ENCODE measurements at places on chromosomes 2 and 18.

DNA sequence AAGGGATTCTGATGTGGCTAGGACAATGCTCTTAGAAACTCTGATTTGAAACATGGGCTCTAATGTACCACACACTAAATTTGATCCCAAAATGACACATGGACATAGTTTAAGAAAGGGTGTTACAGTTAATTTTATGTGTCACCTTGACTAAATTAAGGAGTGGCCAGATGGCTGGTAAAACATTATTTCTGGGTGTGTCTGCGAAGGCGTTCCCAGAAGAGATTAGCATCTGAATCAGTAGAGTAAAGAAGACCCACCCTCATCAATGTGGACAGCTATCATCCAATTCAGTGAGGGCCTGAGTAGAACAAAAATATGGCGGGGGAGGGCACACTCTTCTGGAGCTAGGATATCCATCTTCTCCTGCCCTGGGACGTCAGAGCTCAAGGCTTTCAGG lies 283.1 kb upstream of the CHAC2 start:
- no peak for DNase-seq
- H3K27me3 ChIP-seq = no peaks in the 10 kb centered on the region
- H3K4me3 ChIP-seq = no peak overlapping the region

GRCh38 chr2:15941481-15941850 lies 1.1 kb downstream of the MYCN start:
- H3K4me3 ChIP-seq = peak overlapping the region; percentile 16
- H3K36me3 ChIP-seq = peaks cover 2% of the 10 kb centered on the region
- H3K27me3 ChIP-seq = no peaks in the 10 kb centered on the region
- peak; percentile 60 for DNase-seq
- peaks cover 4% of the 10 kb centered on the region for H3K4me1 ChIP-seq

DNA sequence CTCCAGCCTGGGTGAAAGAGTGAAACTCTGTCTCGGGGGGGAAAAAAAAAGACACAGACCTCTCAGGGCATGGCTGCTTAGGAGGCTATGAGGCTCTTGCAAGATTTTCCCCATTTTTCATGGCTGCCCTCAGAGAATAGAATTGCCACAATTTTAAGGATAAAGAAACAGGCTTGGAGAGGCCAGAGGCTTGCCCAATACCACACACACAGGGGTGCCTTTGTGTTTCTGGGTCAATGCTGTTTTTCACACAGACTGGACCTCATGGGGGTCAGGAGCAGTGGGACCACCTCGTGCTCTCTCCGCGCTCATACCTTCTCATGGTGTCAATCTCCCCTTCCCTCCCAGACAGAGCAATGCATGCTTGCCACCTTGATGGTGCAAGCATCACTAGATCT lies 65.4 kb upstream of the ST3GAL5 start:
- H3K27me3 ChIP-seq = no peaks in the 10 kb centered on the region
- no peak for DNase-seq
- no peak overlapping the region for H3K27ac ChIP-seq
- H3K4me1 ChIP-seq = no peaks in the 10 kb centered on the region

- H3K27ac ChIP-seq = no peak overlapping the region
- H3K36me3 ChIP-seq = no peaks in the 10 kb centered on the region
- no peaks in the 10 kb centered on the region for H3K27me3 ChIP-seq
Measured at GRCh38 chr2:71578767-71579342, 125.5 kb downstream of the DYSF start.

DNA sequence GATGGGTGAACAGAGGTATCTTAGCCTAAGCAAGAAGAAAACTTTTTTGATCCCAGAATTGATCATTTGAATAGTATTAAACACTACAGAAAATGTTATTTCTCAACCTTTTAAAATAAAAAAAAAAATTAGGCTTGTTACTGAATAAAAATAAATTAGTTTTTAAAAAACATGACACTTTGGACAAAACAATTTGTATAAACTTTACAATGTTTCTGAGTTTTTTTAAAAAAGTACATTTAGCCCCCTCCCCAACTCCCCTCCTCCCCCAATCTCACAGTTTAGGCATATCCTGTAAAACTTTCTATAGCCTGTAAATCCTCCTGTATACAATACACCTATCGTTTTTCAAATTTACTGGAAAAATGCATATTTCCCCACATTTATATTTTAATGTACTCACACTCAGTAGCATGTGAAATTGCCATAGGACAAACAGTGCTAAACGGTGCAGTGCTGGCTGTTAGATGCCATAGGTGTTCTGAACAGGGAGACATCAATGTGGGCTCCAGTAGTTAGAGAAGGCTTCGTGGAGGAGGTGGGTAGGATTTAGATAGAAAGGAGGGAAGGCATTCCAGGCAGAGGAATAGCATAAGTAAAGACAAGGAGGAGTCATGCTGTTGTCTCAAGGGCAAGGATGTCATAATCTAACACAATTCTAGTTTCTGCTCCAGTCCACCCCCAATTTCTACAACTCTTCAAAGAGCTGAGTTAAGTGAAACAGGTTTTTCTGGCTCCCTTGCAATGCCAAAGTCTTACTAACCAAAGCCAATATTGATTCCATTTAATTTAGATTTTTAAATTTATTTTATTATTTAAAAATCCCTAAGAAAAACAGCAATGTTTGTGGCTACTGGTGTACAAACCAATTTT lies 50.9 kb downstream of the SP3 start:
- DNase-seq = no peak
- H3K36me3 ChIP-seq = peaks cover 12% of the 10 kb centered on the region
- H3K4me3 ChIP-seq = no peak overlapping the region
- no peak overlapping the region for H3K27ac ChIP-seq

GRCh38 chr2:191670076-191670475 lies 7.9 kb upstream of the NABP1 start:
- H3K4me1 ChIP-seq = no peaks in the 10 kb centered on the region
- H3K4me3 ChIP-seq = no peak overlapping the region
- no peak for DNase-seq

DNA sequence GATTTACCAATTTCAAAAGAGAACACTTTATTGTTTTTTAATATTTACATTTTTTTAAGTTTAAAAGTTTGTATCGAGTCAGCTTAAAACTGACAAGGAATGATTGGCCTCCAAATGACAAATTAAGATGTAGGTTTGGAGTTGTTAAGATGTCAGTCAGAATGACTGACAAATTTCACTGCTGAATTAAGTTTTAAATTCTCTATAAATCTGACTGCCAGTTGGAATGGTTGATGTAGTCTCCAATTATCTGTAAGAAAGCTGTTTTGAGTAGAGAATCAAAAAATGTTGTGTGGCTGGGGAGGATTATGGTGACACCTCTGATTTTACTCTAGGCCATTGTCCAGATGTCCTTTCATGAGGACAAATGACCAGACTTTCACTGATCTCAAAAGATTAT lies 165.3 kb upstream of the CDH20 start:
- no peaks in the 10 kb centered on the region for H3K27me3 ChIP-seq
- DNase-seq = no peak
- no peaks in the 10 kb centered on the region for H3K4me1 ChIP-seq
- no peak overlapping the region for H3K27ac ChIP-seq

- H3K27me3 ChIP-seq = no peaks in the 10 kb centered on the region
- no peaks in the 10 kb centered on the region for H3K4me1 ChIP-seq
- H3K4me3 ChIP-seq = no peak overlapping the region
- H3K27ac ChIP-seq = no peak overlapping the region
- no peak for DNase-seq
Measured at GRCh38 chr2:230947908-230948365, 22.9 kb upstream of the GPR55 start.

DNA sequence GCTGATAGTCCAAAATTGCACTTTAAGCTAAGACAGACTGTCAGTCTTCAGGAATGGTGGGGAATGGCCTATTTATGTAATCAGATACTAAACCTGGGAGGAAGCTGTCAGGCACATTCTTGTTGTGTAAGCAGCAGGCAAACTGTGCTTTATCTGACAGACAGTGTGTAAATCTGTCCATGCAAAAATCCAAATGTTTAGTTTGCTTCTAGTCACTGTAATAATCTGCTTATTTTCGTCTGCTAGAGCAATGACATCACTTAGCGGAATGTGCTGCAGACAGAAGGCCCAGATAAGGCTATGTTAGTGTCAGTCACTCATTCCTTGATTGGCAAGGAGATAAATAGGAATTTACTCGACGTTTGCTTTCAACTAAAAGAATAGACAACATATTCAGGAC lies 263.5 kb downstream of the ZNF407 start:
- no peak for DNase-seq
- H3K4me1 ChIP-seq = no peaks in the 10 kb centered on the region
- H3K27ac ChIP-seq = no peak overlapping the region
- H3K4me3 ChIP-seq = no peak overlapping the region
- H3K36me3 ChIP-seq = no peaks in the 10 kb centered on the region

GRCh38 chr2:120989512-120990441 lies 254.1 kb downstream of the GLI2 start:
- no peaks in the 10 kb centered on the region for H3K4me1 ChIP-seq
- H3K27ac ChIP-seq = no peak overlapping the region
- H3K36me3 ChIP-seq = no peaks in the 10 kb centered on the region
- DNase-seq = no peak
- H3K27me3 ChIP-seq = no peaks in the 10 kb centered on the region

DNA sequence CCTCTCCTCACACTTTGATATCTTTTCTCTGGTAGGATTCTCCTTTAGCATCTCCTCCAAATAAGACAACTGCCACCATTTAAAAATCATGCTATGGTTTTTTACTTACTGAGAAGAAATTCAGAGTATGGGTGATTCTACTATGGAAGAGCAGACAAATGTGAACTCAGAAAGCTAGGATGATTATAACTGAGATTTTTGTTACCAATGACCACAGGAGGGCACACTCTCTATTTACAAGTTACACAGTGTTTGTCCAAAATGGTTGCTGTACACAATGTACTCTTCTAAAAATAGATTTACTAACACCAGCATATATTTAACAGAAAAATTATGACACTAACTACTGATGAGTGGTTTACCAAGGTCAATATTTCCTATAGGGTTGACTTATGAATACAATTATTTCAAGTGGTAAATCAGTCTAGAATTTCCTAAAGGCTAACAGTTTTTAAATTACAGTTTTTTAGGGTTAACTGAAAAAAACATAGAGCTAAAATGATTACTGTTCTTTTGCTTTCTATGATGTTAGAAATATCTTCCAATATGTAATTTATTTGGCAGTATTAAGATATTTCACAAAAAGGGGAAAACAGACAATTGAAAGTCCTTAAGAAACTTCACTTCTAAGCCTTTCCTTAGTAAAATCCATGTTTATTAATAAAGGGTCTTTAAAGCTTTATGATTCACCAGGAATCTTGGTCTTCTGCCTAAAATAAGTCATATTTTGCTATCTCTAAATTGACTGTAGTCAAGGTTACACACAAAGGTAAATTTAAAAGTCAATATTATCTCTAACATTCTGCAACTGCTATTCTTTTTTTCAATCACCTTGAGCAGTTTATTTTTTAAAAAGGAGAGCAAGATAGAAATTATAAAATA lies 57.2 kb downstream of the MAP4K3 start:
- H3K4me1 ChIP-seq = no peaks in the 10 kb centered on the region
- no peaks in the 10 kb centered on the region for H3K27me3 ChIP-seq
- no peaks in the 10 kb centered on the region for H3K36me3 ChIP-seq
- DNase-seq = peak; percentile 67
- H3K27ac ChIP-seq = no peak overlapping the region

GRCh38 chr18:73715210-73715670 lies 432.4 kb downstream of the FBXO15 start:
- H3K27me3 ChIP-seq = no peaks in the 10 kb centered on the region
- no peaks in the 10 kb centered on the region for H3K36me3 ChIP-seq
- no peak overlapping the region for H3K4me3 ChIP-seq
- no peak overlapping the region for H3K27ac ChIP-seq
- no peaks in the 10 kb centered on the region for H3K4me1 ChIP-seq
- DNase-seq = no peak

DNA sequence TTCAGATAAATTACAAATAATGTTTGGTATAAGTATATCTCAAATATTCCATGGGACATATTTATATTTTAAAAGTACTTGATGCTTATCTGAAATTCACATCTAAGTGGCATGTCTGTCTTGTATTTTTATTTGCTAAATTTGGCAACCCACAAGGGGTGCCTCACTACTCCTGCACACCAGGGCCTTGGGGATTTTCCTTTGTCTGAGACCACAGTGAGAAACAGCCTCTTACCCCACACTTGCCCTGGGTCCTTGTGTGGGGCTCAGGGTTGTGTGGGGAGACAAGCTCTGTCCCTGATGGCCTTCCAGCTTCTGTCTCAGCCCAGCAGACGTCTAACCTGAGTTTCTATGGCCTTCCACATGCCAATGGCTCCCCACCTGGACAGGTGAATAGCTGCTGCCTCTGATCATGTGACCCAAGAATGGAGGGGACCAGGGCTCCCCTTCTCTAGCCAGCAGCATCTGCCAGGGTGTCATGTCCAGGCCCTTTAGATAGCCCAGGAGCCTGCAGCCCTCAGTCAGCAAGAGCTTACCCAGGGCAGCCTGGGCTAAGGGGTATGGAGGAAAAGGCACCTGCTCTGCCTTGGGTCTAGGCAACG lies 49.5 kb upstream of the MRPL33 start:
- no peaks in the 10 kb centered on the region for H3K27me3 ChIP-seq
- H3K36me3 ChIP-seq = no peaks in the 10 kb centered on the region
- H3K4me1 ChIP-seq = no peaks in the 10 kb centered on the region
- no peak for DNase-seq

DNA sequence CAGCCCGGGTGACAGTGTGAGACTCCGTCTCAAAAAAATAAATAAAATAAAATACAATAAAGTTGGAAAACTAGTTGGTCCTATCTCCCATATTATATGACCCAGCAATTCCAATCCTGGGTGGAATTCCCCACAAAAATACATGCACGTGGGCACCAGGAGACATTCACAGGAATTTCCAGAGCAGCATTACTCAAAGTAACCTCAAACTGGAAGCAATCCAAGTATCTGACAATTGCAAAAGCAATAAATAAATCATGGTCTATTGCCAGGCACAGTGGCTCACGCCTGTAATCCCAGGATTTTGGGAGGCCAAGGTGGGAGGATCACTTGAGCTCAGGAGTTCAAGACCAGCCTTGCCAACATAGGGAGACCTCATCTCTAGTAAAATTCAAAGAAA lies 101.2 kb upstream of the MAP4K4 start:
- H3K27ac ChIP-seq = no peak overlapping the region
- DNase-seq = no peak
- no peaks in the 10 kb centered on the region for H3K36me3 ChIP-seq
- H3K4me1 ChIP-seq = no peaks in the 10 kb centered on the region

DNA sequence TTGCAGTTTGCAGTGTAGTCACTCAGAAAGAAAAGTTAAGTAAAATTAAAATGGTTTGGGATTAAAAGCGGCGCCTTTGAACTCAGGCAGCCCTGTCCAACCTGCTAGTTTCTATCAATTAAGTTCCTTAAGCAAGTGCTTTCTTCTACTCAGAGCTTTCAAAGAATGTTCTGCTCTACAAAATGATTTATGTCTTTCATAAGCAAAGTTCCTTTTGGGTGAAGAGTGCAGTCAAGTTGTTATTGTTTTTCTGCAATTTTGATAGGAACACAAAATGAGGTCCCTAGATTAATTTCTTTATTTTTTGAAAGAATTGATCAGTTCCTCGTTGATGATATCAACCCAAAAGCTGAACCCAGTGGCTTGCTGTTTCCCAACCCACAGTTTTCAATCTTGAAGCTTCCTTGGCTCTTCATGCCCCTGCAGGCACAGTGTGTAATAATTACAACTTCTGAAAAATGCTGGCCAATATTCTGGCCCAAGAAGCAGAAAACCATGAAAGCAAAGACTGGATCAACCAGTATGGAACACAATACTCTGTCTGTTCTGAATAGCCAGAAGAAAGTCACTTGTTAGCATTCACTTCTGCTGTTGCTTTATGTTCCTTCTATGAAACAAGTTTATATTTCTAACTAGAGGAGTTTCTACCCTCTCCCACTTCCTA lies 89.1 kb downstream of the TGIF1 start:
- H3K4me1 ChIP-seq = no peaks in the 10 kb centered on the region
- DNase-seq = no peak
- no peaks in the 10 kb centered on the region for H3K27me3 ChIP-seq
- no peak overlapping the region for H3K27ac ChIP-seq
- no peak overlapping the region for H3K4me3 ChIP-seq

Data from small intestine (tissue), 16 donors.